ENCODE measurements at places on chromosomes 11 and 22.
A peak's percentile ranks its signal among the peaks of the same experiment; 100 is the strongest.

- no peak for DNase-seq
Observed at GRCh38 chr22:33400891-33401290, 342.7 kb upstream of the SYN3 start.

DNA sequence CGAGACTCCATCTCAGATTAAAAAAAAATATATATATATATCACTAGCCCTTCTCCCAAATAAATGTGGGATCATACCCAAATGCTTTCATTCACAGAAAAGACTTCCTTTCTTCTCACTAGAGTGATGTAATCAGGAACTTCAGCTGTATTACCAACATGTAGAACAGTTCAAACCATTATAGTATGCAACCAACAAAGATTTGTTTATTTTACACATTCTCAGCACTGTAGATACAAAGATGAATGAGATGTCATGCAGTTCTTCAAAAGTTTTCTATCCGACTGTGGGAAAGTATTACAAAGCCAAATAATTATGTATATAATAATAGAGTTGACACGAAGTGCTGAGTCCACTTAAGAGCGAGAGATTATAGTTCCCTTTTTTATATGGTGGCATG lies 22.2 kb upstream of the ZNF143 start:
- no peak for DNase-seq

- no peak for DNase-seq
Observed at GRCh38 chr22:36356708-36357624, 30.8 kb downstream of the MYH9 start.

DNA sequence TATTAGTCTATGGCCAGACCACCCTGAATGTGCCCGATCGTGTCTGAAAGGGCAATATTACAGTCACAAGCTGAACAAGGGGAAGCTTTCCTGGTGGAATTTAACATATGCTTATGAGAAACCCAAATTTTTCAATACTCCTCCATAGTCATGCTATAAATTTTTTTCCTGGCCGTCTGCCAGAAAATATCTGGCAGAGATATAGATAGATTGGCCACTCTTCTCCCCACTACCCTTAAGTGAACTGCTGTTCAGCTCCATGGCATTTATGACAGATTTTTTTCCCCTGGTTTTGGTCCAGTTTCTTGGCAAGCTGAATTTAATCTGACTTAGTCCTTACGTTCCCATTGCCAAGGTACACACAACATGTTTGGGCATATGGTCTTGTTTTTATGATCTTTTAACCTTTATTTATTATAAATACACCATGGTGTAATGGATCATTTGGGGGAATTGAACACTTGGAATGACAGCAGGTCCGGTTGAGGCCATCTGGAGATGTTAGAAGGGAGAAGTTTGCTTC lies 328.5 kb downstream of the CNTN5 start:
- no peak for DNase-seq

- DNase-seq, result no peak
Observed at GRCh38 chr11:86292912-86293616, 9.0 kb upstream of the HIKESHI start.

DNA sequence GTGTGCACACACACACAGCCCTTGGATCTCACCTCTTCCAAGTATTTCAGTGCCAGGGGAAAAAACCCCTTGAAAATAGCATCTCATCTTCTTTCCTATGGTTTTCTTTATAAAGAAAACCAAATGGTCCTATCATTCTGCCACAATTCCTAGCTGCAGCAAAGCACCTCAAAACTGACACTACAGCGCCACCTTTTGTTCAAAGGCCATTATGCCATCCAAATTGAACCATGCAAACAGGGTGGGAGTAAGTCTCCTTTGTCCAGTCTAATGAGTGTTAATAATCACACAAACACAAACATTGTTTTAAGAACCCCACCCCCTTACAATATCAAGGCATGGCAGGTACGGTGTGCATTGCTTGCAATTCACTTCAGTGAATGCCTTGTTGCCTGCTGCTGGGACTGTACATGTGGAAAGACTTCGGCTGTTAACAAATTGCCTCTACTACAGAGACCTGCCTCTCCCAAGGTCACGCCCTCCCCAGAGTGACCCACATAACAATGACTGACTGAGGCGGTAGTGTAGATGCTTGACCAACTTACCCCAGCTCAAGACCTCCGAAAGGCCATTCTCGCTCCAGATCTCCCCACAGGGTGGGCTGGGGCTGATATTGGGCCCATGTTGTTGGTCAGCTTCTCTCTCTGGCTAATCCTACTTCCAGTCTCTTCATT lies 31.7 kb downstream of the FAM181B start:
- peak; percentile 66 for DNase-seq
